ENCODE measurements at places on chromosomes 6 and 20.

DNA sequence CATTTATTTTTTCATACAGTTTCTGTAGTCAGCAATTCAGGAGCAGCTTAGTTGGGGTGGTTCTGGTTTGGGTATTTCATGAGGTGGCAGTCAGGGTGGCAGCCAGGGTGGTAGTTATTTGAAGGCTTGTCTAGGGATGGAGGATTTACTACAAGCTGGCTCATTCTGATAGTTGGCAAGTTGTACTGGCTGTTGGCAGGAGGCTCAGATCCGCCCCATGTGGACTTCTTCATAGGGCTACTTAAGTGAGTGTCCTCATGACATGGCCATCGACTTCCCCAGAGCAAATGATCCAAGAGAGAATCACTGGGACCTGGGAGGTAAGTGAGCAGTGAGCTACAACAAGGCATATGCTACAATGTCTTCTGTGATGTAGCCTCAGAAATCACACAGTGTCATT is 22.4 kb upstream of the CDKAL1 start:
- no peak for DNase-seq

DNA sequence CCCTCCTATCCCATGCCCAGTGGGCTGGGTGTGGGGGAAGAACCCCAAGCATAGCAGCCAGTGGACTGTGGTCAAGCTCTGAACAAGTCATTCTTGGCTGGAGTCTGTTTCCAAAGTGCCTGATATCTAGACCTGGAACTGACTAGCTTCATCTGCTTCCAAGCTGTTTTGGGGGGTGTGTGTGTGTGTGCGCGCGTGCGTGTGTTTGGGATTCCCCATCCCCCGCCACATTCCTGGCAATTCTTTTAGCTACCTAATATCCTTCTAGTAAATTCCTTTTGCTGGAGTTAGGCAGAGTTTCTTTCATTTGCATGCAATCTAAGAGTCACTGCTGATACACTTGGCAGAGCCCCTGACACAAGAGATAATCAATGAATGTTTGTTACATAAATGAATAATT is 7.8 kb downstream of the PAK5 start:
- DNase-seq: no peak

GRCh38 chr6:41596807-41597206 is 41.5 kb upstream of the MDFI start:
- DNase-seq: no peak

DNA sequence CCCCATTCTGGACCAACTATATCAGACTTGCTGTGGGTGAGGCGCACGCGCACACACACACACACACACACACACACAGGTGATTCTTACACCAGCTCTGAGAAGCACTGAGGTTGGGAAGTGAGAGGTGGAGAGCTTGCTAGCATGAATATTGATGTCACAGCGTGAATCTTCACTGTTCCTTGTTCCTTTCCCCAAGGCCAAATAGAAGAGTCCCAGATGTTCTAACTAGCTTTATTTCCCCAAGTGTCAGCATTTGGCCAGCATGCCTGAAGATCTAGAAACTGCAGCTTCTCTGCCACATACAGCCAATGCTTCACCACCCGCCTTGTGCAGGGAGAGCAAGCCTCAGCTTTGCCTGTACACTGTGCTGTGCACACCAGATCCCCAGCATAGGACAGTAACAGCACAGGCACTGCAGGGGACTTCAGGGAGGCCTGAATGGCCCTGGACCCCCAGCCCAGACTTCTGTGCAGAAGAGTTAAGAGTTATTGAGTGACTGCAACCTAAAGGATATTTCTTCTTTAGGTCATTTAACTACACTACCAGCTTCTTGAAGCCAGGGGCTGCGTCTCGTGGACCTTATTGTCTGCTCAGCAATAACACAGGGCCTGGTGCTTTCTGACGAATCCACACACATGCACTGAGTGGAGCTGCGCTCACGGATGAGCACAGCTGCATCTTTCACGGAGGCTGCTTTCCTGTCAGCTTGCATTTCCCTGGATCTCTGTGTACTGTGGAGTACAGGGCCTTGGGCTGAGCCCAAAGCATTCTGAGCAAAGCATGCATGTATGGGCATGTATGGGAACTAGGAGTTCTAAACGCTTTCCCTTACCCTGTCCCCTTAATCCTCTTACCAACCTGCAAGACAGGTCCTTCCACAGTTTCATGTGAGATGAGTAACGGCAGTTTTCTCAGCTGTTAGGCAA is 13.9 kb upstream of the CD93 start:
- DNase-seq: no peak
